ENCODE measurements at places on chromosomes 6 and 20.
A peak's percentile ranks its signal among the peaks of the same experiment; 100 is the strongest.

- no peak for DNase-seq
Measured at GRCh38 chr6:71083308-71083820, 126.5 kb upstream of the B3GAT2 start.

GRCh38 chr20:31945785-31946184, 6.1 kb downstream of the PDRG1 start:
- DNase-seq: no peak

GRCh38 chr6:43009124-43009523, 4.6 kb downstream of the MEA1 start:
- peak; percentile 23 for DNase-seq

DNA sequence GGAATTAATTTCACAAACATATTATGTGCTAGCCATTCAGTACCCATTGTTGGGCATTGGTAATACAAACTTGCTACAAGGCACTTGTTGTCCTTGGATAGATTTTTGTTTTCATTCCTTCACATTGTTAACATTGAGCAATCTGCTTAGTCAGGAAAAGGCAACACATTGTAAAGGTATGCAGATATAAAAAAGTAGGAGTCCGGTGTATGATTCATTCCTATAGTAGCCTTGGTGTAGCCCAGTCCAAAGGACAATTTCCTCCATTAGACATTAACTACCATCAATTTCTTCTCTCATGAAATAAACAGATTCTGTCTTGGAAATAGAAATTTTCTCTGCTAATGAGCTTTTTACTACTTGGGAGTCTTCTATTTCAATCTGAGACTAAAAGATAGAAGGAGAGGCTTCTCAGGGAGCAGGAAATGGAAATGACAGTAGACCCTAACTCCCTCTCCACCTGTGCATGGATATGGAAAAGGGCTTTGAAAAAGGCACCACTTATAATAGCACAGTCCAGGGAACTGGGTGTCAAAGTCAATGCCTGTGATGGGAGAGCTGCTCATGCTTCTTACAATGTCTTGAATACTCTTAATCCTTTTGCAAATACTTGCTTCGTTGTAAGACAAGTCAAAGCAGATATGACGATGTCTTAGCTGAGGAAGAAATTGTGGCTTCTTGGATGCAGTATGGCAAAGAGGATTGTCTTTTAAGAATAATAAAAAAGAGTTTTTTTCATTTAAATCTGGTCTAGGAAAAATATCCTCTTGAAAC, 369.4 kb upstream of the CITED2 start:
- no peak for DNase-seq

DNA sequence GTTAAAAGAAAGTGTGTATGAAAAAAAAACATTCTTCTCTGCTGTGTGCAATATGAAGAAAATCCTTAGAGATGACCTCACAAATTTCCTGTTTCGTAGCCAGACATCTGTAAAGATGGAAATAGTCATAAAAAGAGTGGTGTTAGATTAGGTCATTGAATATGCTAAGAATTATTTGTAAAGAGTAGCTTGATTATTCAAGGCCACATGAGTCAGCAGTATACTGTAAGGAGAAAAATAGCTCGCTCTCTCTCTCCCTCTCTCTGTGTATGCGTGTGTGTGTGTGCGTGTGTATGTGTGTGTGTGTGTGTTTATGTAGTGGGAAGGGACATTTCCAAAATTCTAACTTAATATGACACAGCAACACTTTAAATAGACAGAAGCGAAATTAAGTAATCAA, 78.8 kb downstream of the PTCHD4 start:
- DNase-seq: no peak

GRCh38 chr6:79188885-79189480, 45.5 kb downstream of the HMGN3 start:
- DNase-seq: no peak

DNA sequence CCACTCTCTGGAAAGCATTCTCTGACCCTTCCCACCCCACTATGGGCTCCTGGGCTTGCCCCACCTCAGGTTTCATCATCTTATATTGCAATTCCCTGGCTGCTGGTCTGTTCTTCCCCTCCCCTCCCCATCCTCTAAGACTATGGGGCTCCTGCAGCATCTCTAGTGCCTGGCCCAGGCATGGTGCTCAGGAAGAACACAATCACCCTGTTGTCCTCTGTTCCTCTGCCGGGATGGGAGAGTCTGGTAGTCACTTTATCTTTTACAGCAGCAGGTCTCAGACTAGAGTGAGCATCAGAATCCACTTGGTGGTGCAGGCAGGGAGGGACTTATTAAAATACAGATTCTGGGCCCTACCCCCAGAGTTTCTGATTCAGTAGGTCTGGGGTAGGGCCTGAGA, 5.0 kb upstream of the LPIN3 start:
- no peak for DNase-seq
